WTC11 (cell line): ENCODE measurements at places on chromosomes 12 and 14. TPM values are rescaled to one million over a fixed set of nuclear protein-coding genes. Genes with fewer than 3 reads are reported as not detected.

DNA sequence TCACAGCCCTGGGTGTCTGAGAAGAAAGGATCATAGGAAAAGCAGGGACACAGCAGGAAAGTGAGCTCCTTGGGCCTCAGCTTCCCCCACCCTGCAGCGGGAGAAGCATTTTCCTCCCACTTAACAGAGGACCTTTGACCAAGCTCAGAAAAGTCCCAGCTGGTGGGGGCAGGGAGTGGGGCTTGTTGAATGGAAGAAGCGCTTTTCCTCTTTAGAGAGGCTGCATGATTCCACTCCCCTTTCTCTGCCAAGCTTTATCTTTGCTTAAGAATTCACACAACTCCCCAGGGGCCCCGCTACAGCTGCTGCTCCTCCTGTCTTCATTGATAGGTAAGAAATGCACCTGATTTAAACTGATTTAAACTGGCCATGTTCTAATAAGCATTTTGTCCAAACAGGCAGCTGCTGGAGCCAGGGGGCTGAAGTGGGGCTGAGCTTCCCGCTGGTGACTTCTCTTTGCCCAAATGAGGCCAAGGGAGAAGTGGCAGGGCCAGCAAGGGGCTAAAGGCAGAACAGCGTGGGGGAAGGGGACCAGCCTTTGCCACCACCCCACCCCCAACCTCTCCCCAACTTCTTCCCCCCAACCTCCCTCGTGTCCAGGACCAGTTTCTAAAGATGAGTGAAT lies 1.7 kb upstream of the PAPLN start:
- peaks cover 49% of the 10 kb centered on the region for H3K27me3 ChIP-seq
- no peaks in the 10 kb centered on the region for H3K36me3 ChIP-seq
- H3K27ac ChIP-seq: peak overlapping the region; percentile 67
- H3K4me3 ChIP-seq: peak overlapping the region; percentile 75

- no peak overlapping the region for H3K4me3 ChIP-seq
- H3K27ac ChIP-seq: no peak overlapping the region
- H3K4me1 ChIP-seq: no peaks in the 10 kb centered on the region
- H3K36me3 ChIP-seq: peaks cover 34% of the 10 kb centered on the region
- H3K27me3 ChIP-seq: peaks cover 13% of the 10 kb centered on the region
- DNase-seq: no peak
Measured at GRCh38 chr14:105617201-105617777, 90.9 kb downstream of the TMEM121 start.

- H3K27ac ChIP-seq: no peak overlapping the region
- H3K36me3 ChIP-seq: no peaks in the 10 kb centered on the region
- H3K4me3 ChIP-seq: no peak overlapping the region
- peaks cover 6% of the 10 kb centered on the region for H3K4me1 ChIP-seq
- H3K27me3 ChIP-seq: no peaks in the 10 kb centered on the region
Measured at GRCh38 chr12:19799895-19800602, 360.8 kb downstream of the AEBP2 start.

GRCh38 chr12:116011217-116011616 lies 266.3 kb downstream of the MED13L start:
- H3K4me3 ChIP-seq: no peak overlapping the region
- peaks cover 9% of the 10 kb centered on the region for H3K4me1 ChIP-seq
- H3K36me3 ChIP-seq: peaks cover 25% of the 10 kb centered on the region

- H3K4me3 ChIP-seq: no peak overlapping the region
- peaks cover 27% of the 10 kb centered on the region for H3K4me1 ChIP-seq
- no peak for DNase-seq
- H3K27me3 ChIP-seq: no peaks in the 10 kb centered on the region
Measured at GRCh38 chr14:33350366-33350990, 411.8 kb downstream of the NPAS3 start.

DNA sequence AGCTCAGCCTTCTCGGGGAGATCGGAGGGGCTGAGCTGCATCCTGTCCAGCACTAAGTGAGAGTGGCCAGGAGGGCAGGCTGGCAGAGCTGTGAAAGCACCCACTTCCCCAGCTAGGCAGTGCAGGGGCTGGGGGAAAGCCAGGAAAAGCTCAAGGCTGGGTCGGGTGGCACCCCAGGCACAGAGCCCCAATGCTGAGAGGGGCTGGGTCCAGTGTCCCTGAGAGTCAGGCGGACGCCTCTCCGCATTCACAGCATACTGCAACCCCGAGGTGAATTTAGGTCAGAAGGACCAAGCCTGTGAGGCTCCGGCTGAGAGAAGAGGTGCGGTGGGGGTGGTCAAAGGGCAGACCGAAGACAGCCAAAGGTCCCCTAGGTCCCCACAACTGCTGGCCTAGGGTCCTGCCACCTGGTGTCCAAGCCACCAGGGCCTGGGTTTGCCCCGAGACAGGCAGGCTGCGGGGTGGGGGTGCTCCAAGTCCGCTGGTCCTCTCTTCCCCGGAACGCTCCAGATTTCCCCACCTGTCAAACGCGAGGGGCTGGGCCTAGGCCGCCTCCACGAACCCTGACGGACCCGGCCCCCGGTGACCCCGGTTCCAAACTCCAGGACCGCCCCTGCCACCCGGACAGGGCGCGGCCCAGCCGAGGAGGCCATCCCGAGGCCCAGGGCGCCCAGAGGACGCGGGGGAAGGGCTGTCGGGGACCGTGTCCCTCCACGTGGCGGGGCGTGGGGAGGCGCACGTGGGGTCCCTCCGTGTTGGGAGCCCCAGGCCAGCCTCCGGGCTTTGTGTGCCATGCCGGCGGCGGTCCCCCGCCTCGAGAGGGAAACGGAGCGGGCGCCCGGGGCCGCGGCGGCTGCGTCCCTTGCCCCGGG lies 527 bp downstream of the CAMKK2 start:
- H3K27ac ChIP-seq: no peak overlapping the region
- H3K4me3 ChIP-seq: peak overlapping the region; percentile 88
- H3K4me1 ChIP-seq: peaks cover 8% of the 10 kb centered on the region
- peaks cover 7% of the 10 kb centered on the region; the same call in 1 of the 2 replicates for H3K36me3 ChIP-seq

- H3K4me1 ChIP-seq: peaks cover 36% of the 10 kb centered on the region
- H3K4me3 ChIP-seq: no peak overlapping the region
- no peaks in the 10 kb centered on the region for H3K36me3 ChIP-seq
- H3K27me3 ChIP-seq: peaks cover 53% of the 10 kb centered on the region
Measured at GRCh38 chr12:52230364-52231281, 2.4 kb upstream of the KRT7 start.

GRCh38 chr12:118398524-118398923 lies 22.2 kb downstream of the SUDS3 start:
- no peak for DNase-seq
- no peak overlapping the region for H3K4me3 ChIP-seq
- H3K27ac ChIP-seq: no peak overlapping the region

- H3K36me3 ChIP-seq: no peaks in the 10 kb centered on the region
- H3K4me3 ChIP-seq: no peak overlapping the region
- H3K27me3 ChIP-seq: peaks cover 4% of the 10 kb centered on the region; the same call in 1 of the 2 replicates
- H3K27ac ChIP-seq: no peak overlapping the region
- DNase-seq: peak; percentile 33
- peaks cover 24% of the 10 kb centered on the region for H3K4me1 ChIP-seq
Measured at GRCh38 chr12:54958048-54958658, 26.4 kb downstream of the TESPA1 start.

GRCh38 chr12:132322206-132323132 lies 6.9 kb downstream of the GALNT9 start:
- H3K36me3 ChIP-seq: no peaks in the 10 kb centered on the region
- peaks cover 40% of the 10 kb centered on the region for H3K27me3 ChIP-seq
- no peak overlapping the region for H3K4me3 ChIP-seq
- H3K4me1 ChIP-seq: no peaks in the 10 kb centered on the region
- no peak for DNase-seq

DNA sequence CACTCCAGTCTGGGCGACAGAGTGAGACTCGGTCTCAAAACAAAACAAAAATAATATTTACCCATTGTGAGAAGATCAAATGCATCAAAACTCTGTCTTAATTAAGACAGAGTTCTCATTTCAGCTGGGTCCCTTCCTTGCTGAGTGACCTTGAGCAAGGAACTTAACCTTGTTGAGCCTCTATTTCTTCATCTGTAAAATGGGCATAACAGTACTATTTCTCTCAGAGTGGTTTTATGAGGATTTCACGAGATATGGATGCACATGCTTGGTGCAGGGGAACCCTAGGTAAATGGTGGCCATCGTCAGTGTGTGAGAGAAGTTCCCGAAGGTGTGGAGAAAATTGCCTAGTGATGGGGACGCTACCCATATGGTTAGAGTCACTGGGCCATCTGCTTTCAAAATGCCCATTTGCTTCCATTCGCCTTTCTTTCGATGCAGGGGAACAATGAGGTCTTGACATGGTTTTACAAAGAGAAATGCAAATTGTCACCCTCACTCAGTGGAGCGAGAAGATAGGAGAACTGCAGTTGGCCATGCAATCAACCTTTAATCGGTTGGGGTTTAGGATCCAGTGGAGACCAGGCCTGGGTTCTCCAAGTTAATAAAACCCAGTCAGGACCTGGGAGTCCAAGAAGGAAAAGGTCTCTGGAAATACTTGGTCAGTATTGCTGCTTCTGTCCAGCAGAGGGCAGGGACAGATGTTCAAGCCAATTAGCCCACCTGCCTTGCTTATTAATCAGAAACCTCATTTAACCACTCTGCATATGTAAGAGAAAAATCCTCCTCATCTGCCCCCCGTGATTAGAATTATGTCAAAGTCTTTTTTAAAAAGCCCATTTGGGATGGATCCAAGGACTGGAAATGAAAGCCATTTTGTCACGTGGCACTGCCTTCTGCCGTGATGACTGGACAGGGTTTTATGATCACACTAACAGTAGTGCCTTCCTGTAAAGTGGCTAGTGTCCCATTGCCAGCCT lies 37.2 kb downstream of the CFAP251 start:
- H3K36me3 ChIP-seq: 0 out of 2 replicates have a peak, but pooled peaks cover 3% of the 10 kb centered on the region
- H3K4me1 ChIP-seq: peaks cover 19% of the 10 kb centered on the region
- no peaks in the 10 kb centered on the region; the same call in 1 of the 2 replicates for H3K27me3 ChIP-seq

DNA sequence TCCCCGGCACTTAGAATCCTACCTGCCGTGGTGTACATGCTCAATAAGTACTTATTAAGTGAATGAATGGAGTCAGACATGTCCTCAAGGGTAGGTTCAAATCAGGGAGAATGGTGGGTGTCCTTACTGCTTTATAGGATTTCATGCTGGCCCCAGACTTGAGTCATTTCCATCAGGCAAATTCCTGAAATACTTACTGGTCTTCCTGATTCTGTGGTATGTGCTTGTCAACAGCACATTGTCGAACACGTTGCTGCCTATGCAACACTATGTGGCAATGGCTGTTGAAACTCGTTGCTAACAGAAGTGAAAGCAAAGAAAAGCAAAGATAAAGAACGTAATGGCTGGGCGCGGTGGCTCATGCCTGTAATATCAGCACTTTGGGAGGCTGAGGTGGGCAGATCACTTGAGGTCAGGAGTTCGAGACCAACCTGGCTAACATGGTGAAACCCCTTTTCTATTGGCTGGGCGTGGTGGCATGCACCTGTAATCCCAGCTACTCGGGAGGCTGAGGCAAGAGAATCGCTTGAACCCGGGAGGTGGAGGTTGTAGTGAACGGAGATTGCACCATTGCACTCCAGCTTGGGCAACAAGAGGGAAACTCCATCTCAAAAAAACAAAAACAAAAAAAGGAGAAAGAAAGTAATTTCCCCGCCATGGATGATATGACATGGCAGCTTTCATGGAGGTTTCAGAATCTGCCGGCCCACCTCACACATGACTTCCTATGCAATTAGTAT lies 214.9 kb downstream of the ZFP36L1 start:
- no peak overlapping the region for H3K27ac ChIP-seq
- DNase-seq: no peak
- peaks cover 5% of the 10 kb centered on the region; the same call in 1 of the 2 replicates for H3K36me3 ChIP-seq
- peaks cover 20% of the 10 kb centered on the region for H3K4me1 ChIP-seq

DNA sequence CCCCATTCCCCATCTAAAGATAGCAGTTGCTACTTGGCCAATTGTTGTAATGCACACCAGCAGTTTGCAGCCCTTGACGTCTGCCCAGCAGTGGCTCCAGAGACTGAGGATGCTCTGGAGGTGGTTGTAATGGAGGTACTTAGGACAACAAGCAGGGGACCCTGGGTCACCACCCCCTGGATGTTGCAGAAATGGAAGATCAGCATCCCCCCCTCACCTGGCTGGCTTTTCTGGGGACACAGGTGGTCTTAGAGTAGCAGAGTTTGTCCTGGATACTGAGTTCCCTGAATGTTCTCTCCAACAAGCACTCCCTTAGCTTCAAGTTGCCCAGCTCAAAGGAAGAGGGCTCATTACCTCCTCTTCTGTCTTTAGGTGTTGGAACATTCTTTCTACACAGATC lies 250.5 kb downstream of the AACS start:
- no peak for DNase-seq
- peaks cover 1% of the 10 kb centered on the region for H3K36me3 ChIP-seq
- no peak overlapping the region for H3K27ac ChIP-seq
- H3K4me3 ChIP-seq: no peak overlapping the region

- H3K27me3 ChIP-seq: no peaks in the 10 kb centered on the region
- no peak for DNase-seq
- no peak overlapping the region for H3K27ac ChIP-seq
- no peaks in the 10 kb centered on the region for H3K36me3 ChIP-seq
Measured at GRCh38 chr14:69625299-69626131, 14.1 kb downstream of the SUSD6 start.

DNA sequence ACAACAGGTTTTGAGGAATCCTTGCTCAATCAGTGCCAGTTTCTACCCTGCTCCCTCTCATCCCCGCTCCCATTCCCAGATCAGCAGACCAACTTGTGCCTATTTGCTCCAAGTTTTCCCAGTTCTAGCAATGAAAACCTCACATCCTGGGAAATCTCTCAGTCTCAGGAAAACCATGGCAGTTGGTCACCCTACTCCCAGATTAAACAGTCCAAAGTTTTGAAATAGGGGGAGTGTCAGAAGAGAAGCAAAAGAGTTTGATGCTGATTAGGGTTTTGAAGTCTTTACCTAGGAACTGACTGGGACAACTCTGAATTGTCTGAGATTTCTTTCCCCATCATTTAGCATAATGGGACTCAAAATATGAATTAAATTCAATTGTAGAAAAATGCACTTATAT lies 95.8 kb upstream of the ARID2 start:
- H3K27me3 ChIP-seq: no peaks in the 10 kb centered on the region
- no peaks in the 10 kb centered on the region for H3K36me3 ChIP-seq
- H3K4me1 ChIP-seq: peaks cover 15% of the 10 kb centered on the region
- H3K4me3 ChIP-seq: no peak overlapping the region

GRCh38 chr12:66409195-66409871 lies 107.0 kb downstream of the HELB start:
- H3K36me3 ChIP-seq: peaks cover 26% of the 10 kb centered on the region
- peaks cover 16% of the 10 kb centered on the region for H3K4me1 ChIP-seq
- no peak overlapping the region for H3K4me3 ChIP-seq
- no peaks in the 10 kb centered on the region; the same call in 1 of the 2 replicates for H3K27me3 ChIP-seq

DNA sequence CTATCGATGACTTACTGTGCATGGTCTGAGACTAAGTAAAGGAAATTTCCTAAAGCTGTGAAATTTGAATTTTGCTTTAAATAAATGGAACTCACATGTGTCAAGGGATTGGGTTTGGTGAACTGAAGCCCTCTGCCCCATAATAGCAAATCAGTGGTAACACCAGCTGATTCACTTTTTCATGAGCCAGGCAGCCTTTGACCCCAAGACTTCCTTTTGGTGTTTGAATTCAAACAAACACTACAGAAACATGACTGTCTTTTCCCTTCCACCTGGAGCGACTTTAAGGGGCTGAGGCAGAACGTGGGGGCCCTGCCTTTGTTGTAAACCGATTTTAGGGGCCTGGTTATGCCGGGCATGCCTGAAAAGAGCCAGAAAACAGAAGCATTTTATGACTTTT lies 28.8 kb downstream of the KCTD10 start:
- DNase-seq: no peak
- no peak overlapping the region for H3K4me3 ChIP-seq
- H3K36me3 ChIP-seq: peaks cover 37% of the 10 kb centered on the region
- H3K27me3 ChIP-seq: no peaks in the 10 kb centered on the region

Gene DCN
- 2.0 to 7.4 TPM (median 3.4 TPM) in 3 replicates for total RNA-seq

Gene SYCP3
- 0.15 TPM in 1 of 3 replicates, not detected in the others for total RNA-seq

Gene LRR1
- 32.5 to 42.6 TPM (median 32.8 TPM) in 3 replicates for total RNA-seq

Gene PRB2
- not detected in 3 replicates for total RNA-seq

Gene MMAB
- 22.0 to 28.7 TPM (median 27.4 TPM) in 3 replicates for total RNA-seq

Gene KRT81
- total RNA-seq: 0.21 to 0.70 TPM (median 0.34 TPM) in 3 replicates

Gene FAR2
- total RNA-seq: 20.0 to 27.2 TPM (median 25.9 TPM) in 3 replicates

Gene ISM2
- 0.80 to 1.4 TPM (median 1.3 TPM) in 3 replicates for total RNA-seq

Gene CCDC196
- total RNA-seq: not detected in 3 replicates

Gene CYP27B1
- total RNA-seq: 2.1 to 3.2 TPM (median 2.8 TPM) in 3 replicates

Gene KCNH3
- 0.27 to 0.44 TPM (median 0.44 TPM) in 3 replicates for total RNA-seq

Gene C3AR1
- total RNA-seq: 0.09 TPM in 2 of 3 replicates, not detected in the other
